AG09319 (cell line): ENCODE measurements at places on chromosomes 12 and 14.

GRCh38 chr12:15581006-15581405, 208.2 kb downstream of the EPS8 start:
- no peak for DNase-seq

DNA sequence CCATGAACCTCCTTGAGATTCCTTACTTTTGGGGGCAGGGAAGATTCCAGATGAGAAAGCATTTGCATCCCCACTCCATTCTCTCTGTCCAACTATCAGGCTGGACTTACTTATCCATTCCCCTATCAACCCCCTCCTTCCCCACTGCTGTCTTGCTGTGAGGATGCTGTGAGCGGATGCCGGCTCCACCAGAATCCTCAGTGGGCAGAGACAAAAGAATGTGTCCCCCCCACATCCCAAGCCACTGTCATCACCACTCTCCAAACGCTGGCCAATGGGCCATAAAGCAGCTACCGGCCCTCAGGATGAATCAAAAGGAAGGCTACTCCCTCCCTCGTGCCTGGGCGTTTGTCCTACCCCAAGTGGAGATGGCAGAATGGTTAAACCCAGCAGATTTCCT, 173.0 kb upstream of the NTF3 start:
- no peak for DNase-seq

GRCh38 chr14:82345184-82345583, 811.5 kb upstream of the SEL1L start:
- DNase-seq, result no peak

DNA sequence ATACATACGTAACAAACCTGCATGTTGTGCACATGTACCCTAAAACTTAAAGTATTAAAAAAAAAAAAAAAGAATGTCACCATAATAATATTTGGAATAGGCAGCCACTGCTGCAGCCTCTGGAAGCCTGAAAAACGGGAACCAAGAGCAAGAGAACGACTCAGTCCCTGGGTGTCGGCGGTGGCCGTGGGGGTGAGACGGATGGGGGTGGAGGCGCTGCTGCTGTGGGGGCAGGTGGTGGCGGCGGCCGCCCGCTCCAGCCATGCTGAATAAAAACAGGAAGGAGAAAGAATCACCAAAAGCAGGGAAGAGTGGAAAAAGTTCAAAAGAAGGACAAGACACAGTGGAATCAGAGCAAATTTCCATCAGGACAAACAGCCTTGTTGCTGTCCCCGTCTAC, 46.9 kb downstream of the ZFYVE21 start:
- no peak for DNase-seq

DNA sequence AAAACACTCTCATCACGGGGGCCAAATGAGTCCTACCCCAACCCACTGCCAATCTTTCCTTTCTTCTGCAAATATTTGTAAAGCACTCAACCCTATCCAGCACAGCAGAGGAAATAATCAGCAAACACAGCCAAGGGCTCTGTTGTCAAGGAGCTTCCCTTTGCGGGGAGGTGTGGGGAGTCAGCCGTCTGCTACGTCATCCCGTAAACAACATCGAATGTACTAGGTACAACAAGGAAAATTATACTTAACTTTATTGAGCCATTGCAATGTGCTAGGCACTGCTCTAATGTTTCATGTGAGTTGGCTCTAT, 22.8 kb downstream of the TMEM63C start:
- DNase-seq, result no peak

DNA sequence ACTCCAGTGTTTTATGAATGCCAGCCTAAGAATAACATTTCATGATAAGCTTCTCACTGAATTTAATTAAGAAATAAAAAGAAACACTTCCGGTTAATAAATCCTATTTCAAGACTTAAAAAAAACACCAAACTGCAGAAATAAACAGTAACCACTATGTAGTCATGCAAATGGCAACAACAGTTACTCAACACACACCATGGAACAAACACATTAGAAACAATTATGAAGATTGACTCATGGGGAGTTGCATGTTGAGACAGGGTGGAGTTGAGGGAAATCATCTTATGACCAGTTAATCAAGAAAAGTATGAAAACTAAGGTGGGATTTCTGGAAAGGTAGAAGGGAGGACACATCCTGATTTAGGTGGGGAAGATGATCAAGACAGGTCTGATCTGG, 52.7 kb downstream of the PLBD1 start:
- DNase-seq, result no peak

DNA sequence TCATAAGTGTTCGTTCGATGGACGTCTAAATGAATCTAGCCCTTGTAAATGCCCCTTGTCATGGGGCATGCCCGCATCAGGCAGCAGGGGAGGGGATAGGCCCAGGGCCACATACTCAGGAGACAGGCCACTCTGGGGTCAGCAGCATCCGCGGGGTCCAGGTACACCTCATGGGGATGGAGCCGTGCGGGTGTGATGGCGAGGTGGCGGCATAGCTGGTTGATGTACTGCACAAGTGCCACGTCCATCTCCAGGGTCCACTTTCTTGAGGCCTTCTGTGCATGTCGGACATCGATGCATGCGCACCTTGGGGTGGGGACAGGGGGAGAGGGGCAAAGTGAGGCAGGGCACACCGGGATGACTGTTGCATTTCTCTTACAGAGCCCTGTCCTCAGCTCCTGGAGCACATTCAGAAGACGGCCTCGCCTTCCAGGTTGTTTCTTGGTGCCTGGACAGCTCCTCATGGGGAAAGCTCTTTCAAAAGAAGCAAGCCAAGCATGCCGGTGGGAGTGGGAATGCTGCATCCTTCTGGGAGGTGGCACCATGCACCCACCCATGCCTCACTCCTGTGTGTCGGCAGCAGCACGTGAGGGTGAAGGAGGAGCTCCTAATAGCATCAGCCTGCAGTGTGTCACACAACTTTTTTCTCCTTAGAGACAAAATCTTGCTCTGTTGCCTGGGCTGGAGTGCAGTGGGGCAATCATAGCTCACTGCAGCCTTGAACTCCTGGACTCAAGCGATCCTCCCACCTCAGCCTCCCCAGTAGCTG, 47.4 kb downstream of the TRAFD1 start:
- DNase-seq, result no peak

DNA sequence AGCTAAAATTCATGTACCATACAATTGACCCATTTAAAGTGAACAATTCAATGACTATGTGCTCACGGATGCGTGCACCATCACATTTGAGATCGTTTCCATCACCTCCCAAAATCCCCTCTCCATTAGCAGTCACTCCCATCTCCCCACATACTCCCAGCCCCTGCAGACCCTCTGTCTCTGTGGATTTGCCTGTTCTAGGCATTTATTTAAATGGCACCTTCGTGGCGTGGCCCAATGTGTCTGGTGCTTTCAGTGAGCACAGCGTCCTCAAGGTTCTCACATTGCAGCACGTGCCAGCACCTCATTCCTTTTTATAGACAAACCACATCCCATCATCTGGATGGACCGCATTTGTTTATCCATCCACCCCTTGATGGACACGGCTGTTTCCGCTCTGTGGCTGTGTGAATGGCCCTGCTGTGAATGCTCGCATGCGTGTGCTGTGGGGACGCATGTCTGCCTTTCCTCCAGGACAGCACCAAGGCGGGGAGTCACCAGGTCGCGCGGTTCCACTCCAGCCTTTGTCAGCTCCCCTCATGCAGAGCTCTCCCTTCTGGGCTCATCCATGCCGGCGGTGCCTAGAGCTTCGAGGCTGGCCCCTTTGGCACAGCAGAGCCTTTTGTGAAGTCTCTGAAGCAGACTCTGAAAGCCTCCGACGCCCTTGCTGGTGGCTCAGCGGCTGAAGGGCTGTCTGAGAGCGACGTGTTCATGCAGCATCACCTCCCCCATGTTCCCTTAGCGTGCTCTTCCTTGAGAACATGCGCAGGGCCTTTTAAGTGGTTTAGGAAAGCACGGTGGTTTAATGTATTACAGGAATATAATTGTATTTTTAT, 184.4 kb downstream of the KIF26A start:
- no peak for DNase-seq

GRCh38 chr12:52392465-52393007, 7.1 kb upstream of the KRT84 start:
- no peak for DNase-seq

DNA sequence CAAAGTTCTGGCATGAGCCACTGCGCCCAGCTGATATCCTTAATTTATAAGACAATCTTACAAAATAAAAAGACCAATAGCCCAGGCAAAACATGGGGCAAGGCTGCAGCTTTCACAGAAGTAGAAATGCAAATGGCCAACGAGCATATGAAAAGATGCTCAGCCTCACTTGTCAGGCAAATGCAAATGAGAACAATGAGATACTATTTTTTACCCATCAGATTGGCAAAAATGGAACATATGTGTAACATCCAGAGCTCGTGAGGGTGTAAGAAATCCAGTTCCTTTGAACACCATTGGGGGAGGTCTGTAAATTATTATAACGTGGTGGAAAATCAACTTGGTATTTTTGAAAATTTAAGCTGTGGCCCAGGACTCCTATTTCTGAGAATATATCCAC, 14.6 kb downstream of the MAP1LC3B2 start:
- no peak for DNase-seq

- DNase-seq, result no peak
Observed at GRCh38 chr12:111203969-111204368, 164.9 kb downstream of the PHETA1 start.

- DNase-seq, result no peak
Observed at GRCh38 chr14:56580221-56580711, 668 bp downstream of the TMEM260 start.
